ENCODE measurements at places on chromosomes 16 and 17.

DNA sequence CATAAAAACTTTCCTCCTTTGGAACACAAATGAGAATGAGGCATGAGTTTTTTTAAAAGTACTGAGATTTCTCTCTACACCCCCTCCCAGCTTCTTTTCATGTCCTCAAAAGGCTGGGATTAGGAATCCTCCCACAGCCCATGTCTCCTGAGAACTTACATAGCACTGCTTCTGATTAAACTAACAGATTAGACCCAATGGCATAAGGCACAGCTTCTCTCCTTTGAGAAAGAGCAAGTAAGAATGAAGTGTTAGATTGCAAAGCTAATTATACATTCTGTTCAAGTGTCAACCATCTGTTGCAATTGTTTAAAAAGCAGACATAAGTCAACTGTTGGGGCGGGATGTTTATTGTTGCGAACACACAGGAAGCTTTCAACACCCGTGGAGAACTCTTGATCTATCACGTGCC is 715.1 kb downstream of the CDH11 start:
- DNase-seq: peak; percentile 17

- DNase-seq: peak; percentile 85
Observed at GRCh38 chr16:29899516-29900101, at the start of gene SEZ6L2. Gene SEZ6L2, minus strand, starts transcription at chr16:29899550. Its CDS starts 531 bp downstream, at chr16:29899019.

DNA sequence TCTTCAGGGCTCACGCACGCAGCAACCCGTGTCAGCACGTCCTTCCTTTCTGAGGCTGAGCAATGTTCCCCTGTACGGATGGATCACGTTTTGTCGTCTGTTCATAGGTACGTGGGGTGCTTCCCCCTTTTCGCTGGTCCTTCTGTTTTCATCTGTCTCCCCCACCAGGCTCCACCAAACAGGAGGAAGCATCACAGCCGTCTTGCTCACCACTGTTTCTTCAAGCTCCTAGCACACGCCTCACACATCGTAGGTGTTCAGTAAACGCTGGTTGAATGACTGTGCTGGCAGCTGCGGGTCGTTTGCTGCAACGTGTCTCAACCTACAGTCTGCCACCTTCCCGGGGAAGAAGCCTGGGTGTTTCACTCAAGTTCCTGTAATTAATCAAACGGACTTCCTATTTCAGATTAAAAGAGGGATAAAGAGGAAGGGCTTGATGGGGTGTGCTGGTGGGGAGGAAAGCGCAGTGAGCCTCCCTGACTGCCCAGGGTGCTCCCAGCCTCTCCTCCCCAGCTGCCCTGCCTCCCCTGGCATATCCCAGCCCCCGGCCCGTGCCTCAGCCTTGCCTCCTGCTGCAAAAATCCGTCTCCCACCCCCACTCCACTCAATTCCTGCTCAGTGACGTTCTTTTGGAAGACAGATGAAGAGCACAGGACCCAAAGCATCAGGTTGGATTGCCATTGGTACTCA is 76.7 kb upstream of the DOC2B start:
- no peak for DNase-seq

DNA sequence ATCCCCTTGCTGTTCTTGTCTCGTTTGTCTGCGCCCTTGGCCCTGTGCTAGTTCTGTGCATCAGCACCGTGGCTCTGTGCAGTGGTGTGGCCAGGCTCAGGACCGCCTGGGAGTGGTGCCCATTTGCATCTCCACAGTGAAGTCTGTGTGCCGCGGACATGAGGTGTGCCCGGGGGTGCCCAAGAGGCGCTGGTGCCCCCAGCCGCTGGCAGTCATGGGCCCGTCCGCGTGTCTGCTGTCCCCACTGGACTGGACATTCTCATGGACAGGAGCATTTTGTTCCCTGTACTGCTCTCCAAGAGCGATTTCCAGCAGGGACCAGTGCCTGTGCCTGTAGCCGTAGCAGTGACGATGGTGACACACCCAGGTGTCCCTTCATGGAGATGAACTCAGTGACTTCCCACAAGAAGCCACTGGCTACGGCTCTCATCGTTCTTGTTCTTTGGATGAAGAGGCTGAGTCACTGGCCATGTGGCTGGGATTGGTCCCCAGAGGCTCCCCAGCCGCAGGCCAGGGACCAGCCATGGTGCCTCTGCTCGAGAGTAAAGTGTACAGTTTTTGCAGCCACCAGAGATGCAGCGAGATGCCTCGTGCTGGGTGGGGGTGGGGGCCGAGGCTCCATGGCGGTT is 13.0 kb upstream of the MC1R start:
- DNase-seq: no peak

DNA sequence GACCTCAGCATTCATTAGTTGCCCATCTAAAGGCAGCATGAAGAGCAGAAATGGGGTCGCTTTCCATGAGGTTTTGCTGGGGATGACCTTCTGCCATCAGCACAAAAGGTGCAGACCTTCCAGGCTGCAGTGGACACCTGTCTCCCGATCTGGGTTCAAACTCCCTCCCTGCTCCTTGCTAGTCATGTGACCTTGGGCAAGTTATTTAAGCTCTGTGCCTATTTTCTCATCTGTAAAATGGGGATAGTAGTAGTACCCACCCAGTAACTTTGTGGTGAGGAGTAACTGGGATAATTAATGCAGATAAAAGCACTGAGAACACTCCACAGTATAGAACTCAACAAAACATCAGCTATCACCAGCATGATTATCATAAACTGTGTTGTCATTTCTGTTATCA is 21.4 kb upstream of the COQ7 start:
- no peak for DNase-seq

DNA sequence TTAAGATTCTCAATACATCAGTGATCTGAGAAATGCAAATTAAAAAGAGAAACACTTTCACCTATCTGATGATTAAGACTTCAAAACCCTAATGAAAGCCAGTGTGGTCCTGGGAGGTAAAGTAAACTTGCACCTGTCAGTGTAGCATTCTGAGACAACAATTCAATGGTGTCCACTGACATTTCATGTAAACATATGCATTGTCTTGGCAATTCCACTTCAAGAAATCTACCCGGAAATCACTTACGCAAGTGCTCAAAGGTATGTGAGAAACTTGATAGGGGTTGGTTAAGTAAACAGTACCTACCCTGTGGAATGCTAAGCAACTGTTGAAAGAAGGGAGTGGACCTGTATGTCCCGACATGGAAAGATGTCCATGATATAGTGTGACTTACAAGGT is 2.1 kb downstream of the ST6GALNAC1 start:
- DNase-seq: no peak

DNA sequence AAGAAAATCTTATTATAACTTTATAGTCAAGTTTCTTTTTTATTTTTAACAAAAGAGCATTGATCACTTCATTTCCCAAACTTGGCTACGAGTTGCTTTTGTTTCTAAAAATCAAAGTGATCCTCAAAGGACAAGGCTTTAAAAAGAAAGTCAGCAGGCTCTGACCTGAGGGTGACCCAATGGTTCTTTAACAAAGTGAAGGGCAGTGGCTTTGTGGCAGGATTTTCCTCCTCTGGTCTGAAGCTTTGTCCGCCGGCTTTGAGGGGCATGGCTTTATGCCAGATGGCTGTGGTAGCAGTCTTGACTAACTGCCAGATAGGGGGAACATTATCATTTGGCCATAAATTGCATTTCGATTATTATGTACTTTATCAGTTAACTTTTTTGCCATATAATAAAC is 28.5 kb downstream of the IQCK start:
- no peak for DNase-seq

DNA sequence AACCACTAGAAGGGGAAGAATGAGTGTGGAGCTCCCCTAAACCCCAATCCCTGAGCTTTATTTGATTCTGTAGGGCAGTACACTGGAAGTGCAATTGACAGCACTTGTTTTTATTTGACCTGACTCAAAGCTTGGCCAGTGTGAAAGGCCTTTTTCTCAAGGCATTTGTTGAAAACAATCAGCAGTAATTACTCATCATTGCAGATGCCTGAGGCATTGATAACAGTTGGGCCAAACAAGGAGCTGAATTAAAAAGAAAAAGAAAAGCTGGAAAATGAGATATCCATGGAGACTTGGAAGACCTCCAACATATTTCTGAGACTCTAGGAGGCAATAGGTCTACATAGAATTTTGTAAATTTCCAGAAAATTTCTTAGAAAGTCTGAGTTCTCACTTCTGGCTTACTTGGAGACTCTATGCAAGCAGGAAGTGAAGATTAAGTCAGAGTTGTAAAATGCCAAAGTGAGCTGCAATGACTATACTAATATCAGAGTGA is 200.8 kb upstream of the KCNJ16 start:
- DNase-seq: peak; percentile 82

DNA sequence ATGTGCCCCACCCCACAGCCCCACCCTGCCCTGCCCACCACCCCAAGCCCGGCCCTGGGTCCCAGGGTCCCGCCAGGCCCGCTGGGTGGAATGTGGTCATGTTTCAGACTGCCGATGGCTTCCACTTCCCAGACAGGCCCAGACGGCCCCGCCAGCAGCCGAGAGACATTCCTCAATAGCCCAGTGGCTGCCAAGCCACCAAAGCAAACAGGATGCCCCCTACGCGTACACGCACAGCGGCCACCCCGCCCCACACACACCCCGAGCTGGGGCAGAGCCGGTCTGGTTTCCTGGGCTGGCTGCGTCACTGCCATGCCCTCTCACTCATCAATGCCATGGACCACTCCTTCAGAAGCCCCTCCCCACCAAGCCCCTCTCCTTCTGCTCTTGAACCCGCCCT is 1.2 kb upstream of the KRT17 start:
- no peak for DNase-seq

GRCh38 chr17:17172990-17173389 is 33.1 kb downstream of the PLD6 start:
- DNase-seq: no peak

DNA sequence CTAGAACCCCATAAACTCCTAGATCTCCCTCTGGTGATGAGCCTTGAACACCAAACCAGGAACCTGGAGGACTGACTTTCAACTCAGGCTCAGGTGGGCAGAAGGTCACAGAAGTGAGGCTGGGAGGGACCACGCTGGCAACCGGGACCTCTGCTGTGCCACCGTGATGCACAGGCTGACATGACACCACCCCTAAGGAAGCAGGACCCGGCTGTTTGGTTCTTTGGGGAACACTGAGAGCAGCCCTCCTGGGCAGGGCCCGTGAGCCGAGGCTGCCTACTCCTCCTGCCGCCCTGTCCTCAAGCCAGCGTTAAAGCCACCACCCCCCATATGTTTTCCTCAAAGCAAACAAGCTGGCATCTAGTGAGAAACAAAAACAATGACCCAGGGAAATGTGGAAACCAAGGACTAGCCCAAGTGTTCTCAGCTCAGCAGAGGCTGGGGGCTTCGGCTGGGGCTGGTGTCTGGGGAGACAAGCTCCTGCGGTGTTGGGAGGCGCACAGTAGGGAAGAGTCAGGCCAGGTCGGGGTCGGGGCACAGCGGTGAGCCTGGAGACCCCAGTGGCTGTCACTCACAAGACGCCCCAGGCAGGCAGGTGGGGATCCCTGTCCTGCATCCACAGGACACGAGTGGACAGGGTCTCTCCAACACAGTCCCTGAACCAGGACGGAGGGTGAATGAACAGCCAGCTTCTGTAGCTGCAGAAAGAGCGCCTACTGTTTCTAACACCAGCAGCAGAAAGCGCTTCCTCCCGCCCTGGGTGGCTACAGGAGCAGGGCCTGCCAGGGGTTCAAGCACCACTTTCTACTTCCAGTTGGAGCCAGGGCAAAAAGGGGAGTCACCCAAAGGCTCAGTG is 1.7 kb downstream of the SMIM5 start:
- no peak for DNase-seq

DNA sequence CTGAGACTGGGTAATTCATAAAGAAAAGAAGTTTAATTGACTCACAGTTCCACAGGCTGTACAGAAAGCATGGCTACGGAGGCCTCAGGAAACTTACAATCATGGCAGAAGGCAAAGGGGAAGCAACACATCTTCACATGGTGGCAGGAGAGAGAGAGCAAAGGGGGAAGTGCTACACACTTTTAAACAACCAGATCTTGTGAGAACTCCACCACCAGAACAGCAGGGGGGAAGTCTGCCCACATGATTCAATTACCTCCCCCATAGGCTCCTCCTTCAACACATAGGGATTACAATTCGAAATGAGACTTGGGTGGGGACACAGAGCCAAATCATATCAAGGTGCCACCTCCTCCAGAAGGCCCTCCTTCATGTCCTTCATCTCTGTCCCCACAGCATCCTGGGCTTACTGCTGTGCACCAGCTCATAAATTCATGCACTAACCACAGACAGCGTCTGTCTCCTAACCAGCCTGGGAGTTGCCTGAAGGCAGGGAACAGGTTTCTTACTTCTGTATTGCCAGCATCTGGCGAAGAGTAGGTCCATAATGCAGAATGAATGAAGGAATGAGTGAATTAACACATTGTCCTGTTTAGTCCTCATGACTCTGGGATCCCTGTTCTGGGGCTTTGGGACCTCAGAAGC is 74.4 kb downstream of the WSB1 start:
- DNase-seq: no peak

DNA sequence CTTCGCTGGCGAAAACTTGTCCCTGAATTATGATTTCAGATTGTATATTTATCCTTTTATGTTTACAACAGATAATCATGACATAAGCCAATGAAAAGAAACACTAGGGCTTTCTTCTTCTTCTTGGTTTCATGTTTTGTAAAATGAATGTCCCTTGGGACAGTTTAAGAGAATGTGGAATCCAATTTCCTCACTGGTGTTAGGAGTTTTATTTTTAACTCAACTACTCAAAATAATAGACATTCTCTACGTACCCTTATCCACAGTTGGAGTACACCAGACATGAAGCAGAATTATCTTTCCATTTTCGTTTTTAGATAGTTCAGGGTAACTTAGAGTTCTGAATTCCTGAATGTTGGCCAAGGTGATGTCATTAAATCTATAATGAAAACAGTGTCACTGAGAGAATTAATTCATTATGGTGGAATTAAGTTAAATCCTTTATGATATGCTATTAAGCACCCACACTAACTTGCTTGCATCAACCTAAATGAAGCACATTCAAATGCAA is 43.4 kb downstream of the IRX6 start:
- DNase-seq: peak; percentile 82

DNA sequence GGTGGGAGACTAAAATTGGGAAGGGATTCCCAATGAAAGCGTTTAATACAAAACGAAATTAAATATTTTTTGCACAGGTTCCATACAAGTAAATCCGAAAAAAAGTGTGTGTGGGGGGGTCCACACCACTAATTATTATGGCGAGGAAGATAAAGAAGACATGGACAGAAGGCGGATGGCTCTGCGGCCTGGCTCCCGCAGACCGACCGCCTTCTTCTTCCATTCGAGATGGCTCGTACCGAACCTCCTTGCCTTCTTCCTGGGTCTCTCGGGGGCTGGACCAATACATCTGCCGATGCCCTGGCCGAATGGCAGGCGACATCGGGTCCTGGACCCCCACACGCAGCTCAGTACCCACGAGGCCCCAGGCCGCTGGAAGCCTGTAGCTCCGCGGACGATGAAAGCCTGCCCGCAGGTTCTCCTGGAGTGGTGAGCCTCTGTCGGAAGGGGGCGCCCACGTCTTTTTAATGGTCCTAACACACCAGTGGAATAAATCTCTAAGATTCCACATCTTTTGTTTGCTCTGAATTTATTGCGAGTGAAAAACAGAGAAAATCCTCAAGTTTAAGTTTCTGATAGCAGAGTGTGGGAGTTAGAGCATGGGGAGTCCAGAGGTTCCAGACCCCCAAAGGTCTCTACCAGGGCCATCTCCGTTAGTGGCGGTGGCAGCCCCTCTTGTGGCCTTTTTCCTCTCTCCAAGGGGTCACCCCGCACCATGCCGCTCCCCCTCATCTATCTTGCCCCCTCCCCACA is 1.4 kb downstream of the PRAC2 start:
- DNase-seq: peak; percentile 62

- DNase-seq: no peak
Observed at GRCh38 chr16:28497386-28497785, 2.9 kb downstream of the APOBR start.

Measured in fibroblast of skin of right quadriceps (primary cell).